Pulmonary artery endothelial cell (primary cell): ENCODE measurements at places on chromosomes 11 and 22.

DNA sequence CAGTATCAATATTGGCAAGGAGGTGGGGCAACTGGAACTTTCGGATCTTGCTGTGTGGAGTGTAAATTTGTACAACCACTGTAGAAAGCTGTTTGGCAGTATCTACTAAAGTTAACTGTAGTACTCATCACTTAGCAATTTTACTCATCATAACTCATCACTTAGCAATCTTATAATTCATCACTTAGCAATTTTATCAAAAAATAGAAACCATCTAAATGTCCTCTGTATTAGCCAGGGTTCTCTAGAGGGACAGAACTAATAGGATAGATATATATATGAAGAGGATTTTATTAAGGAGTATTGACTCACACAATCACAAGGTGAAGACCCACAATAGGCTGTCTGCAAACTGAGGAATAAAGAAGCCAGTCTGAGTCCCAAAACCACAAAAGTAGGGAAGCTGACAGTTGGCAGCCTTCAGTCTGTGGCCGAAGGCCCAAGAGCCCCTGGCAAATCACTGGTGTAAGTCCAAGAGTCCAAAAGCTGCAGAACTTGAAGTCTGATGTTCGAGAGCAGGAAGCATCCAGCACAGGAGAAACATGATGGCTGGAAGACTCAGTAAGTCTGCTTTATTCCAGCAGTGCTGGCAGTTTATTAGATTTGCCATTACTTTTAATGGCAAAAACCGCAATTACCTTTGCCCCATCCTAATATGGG, 92.9 kb upstream of the USP47 start:
- DNase-seq, result no peak

GRCh38 chr22:23691748-23692423, 1.1 kb downstream of the RGL4 start:
- no peak for DNase-seq

DNA sequence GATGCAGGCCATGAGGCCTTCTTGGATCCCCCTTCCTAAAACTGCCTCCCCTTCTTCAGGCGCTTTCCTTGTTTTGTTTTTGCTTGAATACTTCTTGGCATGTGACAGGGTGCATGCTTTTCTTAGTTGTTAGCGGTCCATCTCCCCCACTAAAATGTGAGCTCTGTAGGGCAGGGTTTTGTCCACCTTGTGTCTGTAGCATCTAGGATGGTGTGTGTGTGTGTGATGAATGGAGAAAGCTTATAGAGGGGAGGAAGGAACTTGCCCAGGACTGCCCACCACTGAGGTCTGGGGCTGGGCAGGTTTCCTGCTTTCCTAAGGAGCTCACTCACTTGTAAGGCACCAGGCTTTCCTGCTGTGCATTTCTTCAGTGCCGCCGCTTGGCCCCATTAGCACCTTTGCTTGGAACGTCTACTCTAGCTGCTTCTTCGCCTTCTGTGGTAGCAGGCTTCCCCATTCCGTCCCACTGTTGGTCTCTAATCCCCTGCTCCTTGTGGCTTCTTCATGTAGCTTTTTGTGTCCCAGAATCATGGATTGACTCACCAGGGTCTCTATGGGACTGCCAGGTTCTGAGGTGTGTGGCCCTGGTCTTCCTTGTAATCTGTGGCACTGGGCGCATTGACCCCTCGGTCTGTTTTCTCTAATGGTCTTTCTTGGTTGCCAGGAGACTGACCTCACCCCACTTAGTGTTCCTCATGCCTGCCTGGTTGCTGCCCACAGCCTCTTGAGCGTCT, 3.3 kb downstream of the DGCR8 start:
- no peak for DNase-seq

DNA sequence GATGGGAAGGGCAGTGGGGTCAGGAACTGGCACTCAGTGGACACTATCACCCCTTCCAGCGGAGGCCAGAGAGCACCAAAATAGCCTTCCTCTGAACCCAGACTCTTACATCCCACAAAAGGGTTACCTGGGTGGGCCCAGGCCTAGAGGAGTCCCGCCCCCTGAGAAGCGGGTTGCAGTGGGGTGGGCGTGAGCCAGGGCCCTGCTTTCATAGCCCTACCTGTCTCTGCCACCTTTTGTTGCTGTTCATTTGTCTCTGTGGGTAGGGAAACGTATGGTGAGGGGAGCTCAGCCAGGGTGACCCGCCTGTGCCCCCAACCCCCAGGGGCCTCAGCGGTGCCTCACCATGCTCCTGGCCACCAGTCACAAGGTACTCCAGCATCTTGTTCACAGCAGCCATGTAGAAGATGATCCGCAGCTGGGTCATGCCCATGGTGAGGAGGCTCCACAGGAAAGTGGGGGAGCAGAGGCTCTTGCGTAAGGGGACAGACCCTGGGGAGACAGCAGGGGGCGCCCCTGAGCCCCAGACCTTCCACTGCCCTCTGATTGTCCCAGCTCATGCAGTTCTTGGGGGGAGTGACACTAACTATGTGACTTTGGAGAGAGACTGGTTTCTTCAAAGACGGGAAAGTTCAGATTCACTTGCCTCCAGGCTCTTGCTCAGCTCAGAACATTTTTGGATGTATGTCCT, 24.0 kb downstream of the SLC43A1 start:
- DNase-seq, result no peak

- no peak for DNase-seq
These were observed 146.0 kb upstream of the SEZ6L start for GRCh38 chr22:26023104-26023775.

DNA sequence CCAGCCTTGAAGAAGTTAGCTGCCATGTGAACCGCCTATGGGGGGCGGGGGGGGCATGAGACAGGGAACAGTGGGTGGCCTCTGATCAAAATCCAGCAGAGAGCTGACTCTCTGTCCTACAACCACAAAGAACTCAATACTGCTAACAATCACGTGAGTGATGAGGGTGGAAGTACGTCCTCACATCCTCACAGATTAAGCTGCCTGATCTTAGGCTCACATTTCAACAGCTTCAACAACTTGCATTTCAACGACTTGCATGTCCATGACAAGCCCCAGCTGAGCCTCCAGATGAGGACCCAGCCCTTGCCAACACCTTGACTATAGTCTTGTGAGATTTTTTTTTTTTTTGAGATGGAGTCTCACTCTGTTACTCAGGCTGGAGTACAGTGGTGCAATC, 51.6 kb downstream of the CLMP start:
- DNase-seq, result no peak

GRCh38 chr11:113591117-113591516, 115.0 kb downstream of the TMPRSS5 start:
- DNase-seq, result no peak

DNA sequence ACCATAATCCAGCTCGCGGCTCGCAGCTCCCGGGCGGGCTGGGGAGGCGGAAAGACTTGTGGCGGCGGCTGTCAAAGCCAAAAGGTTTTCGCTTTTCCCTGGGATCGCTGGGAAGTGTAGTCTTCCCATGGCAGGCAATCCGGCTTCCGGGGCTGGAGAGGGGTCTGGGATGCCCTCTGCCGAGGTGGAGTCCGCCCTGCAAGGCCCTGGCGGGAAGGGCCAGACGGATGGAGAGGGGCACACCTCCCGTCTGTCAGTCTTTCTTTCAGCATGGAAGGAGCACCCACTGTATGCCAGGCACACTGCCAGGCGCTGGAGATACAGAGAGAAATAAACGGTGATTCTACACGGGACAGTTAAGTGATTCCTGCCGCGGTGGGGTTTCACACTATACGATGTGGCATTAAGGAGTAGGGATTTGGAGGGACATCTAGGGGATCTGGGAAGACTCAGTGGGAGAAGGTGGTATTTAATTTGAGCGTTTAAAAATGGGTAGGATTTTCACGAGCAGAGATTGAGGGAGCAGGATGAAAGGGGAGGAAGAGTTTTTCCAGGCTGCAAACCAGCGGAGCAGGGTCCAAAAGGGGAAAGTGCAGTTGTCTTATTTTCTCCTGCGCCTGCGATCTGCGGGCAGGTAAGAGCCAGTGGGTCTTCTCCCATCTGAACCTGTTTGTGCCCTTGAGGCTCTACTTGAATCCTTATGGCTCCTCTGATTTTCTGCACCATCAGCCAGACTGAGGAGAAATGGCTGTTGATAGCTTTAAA, at the start of gene BACE1:
Gene BACE1 (minus strand): TSS at position 60 of the 765 bp plus-strand sequence. CDS start 461 bp downstream, outside the sequence.
- DNase-seq, result peak; percentile 44

DNA sequence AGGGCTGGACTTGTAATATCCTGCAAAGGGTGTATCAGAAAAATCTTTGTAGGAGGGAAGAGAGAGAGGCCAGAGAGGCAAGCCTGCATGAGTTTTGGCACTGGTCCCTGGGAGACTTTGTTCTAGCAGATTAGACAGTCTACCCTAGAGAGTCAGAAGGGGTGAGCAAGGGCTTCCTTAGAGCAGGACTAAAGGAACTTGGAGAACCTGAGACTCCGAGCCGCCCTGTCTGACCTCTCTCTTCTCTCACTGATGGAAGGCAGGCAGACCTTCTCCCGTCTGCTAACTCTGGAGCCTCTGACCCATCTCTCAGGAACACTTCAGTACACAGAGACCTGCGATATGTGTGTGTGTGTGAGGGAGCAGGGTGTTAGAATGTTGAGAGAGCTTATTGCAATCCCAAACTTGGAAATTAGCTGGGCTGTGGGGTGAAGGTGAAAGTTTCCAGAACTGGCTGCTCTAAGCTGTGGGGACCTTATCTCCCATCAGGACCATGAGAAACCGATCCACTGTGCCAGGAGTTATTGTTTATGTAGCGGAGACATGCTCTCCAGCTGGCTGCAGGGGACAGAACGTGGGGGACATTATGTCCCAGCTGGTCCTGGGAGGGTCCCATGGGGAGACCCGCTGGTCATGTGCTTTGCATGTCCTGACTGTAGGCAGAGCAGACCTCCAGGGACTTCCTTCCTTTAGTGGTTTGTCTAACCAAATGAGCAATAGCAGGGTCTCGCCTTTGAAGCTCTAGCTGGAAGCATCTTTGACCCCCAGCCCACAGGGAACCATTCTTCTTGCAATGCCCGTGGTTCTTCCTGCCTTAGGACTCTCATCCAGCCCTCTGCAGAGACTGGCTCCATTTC, 51.1 kb downstream of the TIMP3 start:
- no peak for DNase-seq

GRCh38 chr11:106398502-106399075, 321.1 kb downstream of the AASDHPPT start:
- DNase-seq, result no peak

- no peak for DNase-seq
These were observed 139.6 kb downstream of the PKNOX2 start for GRCh38 chr11:125304136-125304535.
